ENCODE measurements at places on chromosomes 5 and 9. TPM values are rescaled to one million over a fixed set of nuclear protein-coding genes. Genes with fewer than 3 reads are reported as not detected.

The CNTNAP3 gene
- polyA plus RNA-seq: not detected

The SLU7 gene
- 66.3 TPM for polyA plus RNA-seq

The NTNG2 gene
- polyA plus RNA-seq: 0.13 TPM

The SEMA5A gene
- polyA plus RNA-seq: 33.5 TPM

The LCN15 gene
- not detected for polyA plus RNA-seq

The NMUR2 gene
- not detected for polyA plus RNA-seq

The NR2F1-AS1 gene
- polyA plus RNA-seq: 33.7 TPM

The PDGFRB gene
- 155 TPM for polyA plus RNA-seq

GRCh38 chr5:176670449-176670848 lies 23.2 kb downstream of the TSPAN17 start:
- no peak for DNase-seq

DNA sequence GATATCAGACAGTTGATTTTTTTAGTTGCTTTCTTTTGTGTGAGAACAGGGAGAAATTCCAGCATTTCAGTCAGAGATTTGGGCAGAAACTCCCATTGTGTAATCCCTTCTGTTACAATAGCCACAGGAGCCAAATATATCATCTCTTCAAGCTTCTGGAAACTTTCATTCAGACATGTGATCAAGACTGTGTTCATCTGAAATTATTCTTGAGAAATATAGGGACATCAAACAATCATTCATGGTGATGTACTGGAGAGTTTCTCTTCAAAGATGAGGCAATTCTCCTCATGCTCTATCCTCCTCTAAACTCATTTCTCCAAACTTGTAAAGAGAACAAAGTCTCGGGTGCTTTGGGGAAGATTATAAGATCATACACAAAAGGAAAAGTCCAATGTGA lies 35.2 kb upstream of the CSNK1G3 start:
- peak; percentile 34 for DNase-seq

GRCh38 chr5:96244696-96245095 lies 188.4 kb downstream of the PCSK1 start:
- no peak for DNase-seq

- DNase-seq: no peak
These were observed 14.0 kb downstream of the OR13J1 start for GRCh38 chr9:35856206-35856605.

DNA sequence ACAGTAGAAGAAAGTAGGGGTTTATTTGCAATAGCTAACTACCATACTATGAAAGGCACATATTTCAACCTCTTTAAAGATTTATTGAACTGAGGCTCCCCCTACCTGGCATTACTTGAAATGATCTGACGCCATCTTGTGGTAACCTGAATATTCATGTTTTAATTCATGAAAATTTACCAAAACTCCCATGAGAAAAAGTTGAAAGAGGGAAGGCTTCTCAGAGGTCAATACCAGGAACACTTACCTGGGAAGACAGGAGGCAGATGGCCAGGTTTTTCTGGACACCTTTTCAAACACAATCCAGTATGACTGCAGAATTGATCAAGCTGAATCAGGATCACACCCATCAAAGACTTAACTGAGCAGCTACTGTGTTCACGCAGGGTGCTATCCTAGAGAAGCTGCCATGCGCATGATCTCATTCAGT lies 9.4 kb downstream of the PRELID2 start:
- DNase-seq: peak; percentile 80

DNA sequence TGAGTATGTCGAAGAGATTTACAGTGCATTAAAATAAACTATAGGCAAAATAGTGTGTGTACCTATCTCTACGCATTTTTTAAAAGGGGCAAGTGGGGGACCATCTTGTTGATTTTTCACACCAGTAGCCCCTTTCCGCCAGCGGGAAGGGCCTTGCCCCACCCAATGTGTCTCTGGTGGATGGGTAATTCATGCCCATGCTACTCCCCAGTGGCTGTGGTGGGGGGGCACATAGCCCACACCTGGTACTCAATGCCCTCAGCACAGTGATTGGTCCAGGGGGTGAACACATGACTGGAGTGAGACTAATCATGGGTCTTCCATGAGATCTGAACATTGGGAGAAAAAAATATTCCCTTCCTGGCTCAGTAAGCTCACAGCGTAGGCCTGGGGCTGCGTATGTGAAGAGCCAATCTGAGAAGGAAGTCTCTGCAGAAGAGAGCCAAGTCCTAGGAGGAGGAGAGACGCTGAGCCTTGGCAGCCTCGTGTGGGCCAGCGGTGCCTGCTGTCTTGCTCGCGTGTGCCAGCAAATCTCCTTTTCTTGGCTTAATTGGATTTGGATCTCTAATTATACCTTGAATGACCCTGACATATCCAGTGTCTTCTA lies 103.4 kb downstream of the ADAMTS2 start:
- no peak for DNase-seq

DNA sequence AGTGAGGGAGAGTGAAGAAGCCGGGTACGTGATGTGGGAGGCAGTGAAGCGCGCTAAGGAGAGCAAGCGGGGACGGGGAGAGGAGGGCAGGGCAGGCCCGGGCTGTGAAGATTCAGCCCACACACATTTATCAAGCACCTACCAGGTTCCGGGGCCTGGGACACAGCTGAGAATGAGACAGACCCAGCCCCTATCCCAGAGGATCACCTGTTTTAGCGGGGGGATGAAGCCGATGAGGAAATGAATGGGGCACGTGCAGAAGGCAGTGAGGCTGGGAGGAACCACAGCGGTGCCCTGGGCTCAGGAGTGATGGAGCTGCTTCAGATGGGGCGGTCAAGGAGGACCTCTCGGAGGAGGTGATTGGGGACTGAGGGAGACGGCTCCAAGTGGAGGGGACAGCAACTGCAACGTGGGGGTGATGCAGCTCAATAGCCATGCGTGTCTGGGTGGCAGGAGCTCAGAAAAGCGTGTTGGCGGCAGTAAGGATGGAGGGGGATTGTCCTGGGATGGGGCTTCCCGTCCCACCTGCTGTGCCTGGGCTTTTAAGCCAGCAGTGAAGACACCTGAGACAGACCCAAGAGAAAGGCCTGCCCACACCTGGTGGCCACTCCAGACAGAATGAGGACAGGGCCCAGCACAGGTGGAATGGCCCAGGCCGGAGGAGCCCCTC lies 77.5 kb upstream of the UNC5A start:
- no peak for DNase-seq

- no peak for DNase-seq
These were observed 12.2 kb downstream of the ZNF618 start for GRCh38 chr9:113888336-113888735.

DNA sequence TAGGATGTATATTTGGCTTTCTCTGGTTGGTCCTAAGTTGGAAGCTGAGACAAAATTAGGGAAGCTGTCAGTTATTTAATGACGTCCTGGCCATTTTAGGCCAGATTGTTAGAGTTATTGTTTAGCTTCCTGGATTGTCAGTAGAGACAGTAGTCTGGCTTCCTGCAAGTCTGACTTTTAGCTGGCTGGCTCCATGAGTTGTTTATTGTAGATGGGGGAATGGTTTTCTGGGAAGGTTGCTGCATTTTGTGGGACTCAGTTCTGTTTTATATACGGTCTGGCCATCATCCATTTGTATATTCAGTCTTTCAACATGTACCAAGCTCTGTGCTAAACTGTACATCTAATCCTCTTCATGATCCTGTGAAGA lies 68.3 kb downstream of the SGCD start:
- no peak for DNase-seq

- peak; percentile 84 for DNase-seq
These were observed 153.5 kb downstream of the PRELID2 start for GRCh38 chr5:145681686-145682085.

- DNase-seq: no peak
These were observed 26.6 kb upstream of the ATP6V1G1 start for GRCh38 chr9:114560956-114561355.

- no peak for DNase-seq
These were observed 14.0 kb upstream of the PDLIM4 start for GRCh38 chr5:132243366-132243977.

DNA sequence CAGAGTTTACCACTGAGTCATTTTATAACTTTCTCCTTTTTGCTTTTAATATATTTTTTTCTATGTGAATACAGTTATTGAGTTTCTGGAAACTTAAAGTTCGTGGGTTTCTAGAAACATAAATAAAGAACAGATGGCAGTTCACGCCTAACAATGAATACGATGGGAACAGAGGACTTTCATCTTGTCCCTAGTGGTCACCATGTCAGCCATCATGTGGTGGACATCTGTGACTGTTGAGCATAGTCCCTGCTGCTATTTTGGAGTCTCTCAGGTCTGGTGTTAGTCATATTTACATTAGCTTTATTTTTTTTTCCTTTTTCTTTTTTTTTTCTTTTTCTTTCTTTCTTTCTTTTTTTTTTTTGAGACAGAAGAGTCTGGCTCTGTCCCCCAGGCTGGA lies 85.3 kb downstream of the XRCC4 start:
- DNase-seq: no peak

- DNase-seq: no peak
These were observed 19.3 kb downstream of the PUM3 start for GRCh38 chr9:2824564-2824963.
